Pericardium fibroblast (primary cell): ENCODE measurements at places on chromosomes 3 and 15. TPM values are rescaled to one million over a fixed set of nuclear protein-coding genes. Genes with fewer than 3 reads are reported as not detected.

ECE2 gene
- total RNA-seq = not detected in 2 replicates

ABHD14A gene
- total RNA-seq = 30.2 and 43.5 TPM in 2 replicates

SLC9A9 gene
- total RNA-seq = 3.4 and 15.5 TPM in 2 replicates

MIX23 gene
- 15.9 and 22.4 TPM in 2 replicates for total RNA-seq

ULK4 gene
- 5.2 and 9.2 TPM in 2 replicates for total RNA-seq

DAZL gene
- not detected in 2 replicates for total RNA-seq

MINDY4B gene
- not detected in 2 replicates for total RNA-seq

TMC3 gene
- total RNA-seq = under 0.01 TPM in 1 of 2 replicates, not detected in the other

CSTA gene
- 6.2 and 14.4 TPM in 2 replicates for total RNA-seq

MTMR10 gene
- total RNA-seq = 7.4 and 19.3 TPM in 2 replicates
